ENCODE measurements at places on chromosomes 5 and 9.

- DNase-seq, result no peak
Measured at GRCh38 chr9:82764061-82764668, 298.8 kb downstream of the RASEF start.

- no peak for DNase-seq
Measured at GRCh38 chr5:88488130-88488529, 219.5 kb upstream of the TMEM161B start.

DNA sequence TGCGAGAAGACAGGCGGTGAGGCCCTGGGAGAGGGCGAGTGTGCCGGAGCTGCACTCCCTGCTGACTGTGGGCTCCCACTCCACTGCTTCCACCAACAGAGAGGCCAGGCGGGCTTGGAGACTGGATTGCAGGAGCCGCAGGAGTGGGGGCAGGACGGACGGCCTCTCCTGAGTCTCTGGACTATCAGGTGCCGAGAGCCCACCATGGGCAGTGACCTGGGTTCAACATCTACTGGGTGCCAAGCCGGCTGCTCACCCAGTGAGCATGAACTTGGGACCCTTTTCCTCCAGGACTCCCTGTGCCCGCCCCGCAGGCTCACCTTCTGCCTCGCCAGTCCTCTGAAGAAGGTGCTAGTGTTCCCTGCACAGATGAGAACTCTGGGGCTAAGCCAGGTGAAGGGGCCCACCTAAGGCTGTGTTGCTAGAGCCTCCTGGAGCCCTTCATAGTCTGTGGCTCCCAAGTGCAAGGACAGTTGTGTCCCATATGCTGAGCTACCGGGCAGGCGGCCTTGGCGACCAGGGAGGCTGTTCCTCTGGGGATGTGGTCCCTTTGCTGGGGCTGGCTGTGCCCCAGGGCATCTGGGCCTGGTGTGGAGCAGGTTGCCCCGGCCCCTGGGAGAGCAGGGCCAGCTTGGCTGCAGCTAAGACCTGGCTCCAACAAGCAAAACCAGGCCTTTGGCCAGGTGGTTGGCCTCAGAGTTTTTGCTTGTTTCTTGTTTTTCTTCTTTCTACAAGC, 77.7 kb upstream of the PHYKPL start:
- no peak for DNase-seq

GRCh38 chr9:34568774-34569173, 20.8 kb downstream of the CNTFR start:
- no peak for DNase-seq

DNA sequence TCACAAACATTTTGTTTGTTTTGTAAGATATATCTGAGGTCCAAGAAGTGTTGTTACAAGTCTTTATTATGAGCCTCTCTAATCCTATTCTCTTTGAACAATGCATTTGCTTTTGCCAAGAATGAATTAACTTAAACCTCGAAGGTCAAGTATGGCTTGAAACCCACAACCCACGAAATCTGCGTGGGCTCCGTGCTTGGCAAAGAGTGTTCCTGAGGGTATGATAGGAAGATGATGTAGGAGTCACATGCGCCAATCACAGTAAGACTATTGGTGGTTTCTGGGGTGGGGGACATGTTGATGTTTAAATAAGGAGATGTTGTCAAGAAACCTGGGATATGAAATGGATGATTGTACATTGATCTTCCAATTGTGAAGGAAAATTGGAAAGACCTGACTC, 330.8 kb upstream of the RFX3 start:
- no peak for DNase-seq

DNA sequence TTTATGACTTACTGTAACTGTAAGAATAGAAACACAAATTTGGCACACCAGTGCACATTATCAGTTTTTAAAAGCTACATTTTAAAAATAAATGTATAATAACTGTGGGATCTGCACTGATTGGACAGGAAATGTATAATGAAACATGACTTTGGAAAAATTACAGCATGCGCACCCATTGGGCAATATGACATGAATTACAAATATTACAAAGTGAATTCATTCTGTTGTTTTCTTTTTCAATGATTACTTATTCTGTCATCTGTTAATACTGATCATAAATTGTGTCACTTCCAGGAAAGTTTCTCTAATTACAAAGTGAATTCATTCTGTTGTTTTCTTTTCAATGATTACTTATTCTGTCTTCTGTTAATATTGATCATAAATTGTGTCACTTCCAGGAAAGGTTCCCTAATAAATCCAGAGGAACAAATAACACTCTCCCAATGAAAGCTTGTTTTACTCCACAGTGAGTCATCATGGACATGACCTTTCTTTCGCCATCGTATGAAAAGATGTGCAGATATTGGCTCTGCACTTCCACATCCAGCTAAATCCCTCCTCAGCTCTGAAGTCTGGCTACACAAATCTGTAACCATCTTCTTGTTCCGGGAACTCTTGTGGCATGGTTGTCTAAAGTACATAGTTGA, 297.0 kb upstream of the HAPLN1 start:
- no peak for DNase-seq

- DNase-seq, result no peak
Measured at GRCh38 chr5:174601946-174602345, 122.4 kb upstream of the MSX2 start.

- no peak for DNase-seq
Measured at GRCh38 chr5:59609501-59610265, 283.8 kb downstream of the PDE4D start.

- DNase-seq, result no peak
Measured at GRCh38 chr9:120490888-120491595, 88.9 kb downstream of the CDK5RAP2 start.

- DNase-seq, result no peak
Measured at GRCh38 chr9:105883847-105884246, 189.5 kb downstream of the TMEM38B start.

DNA sequence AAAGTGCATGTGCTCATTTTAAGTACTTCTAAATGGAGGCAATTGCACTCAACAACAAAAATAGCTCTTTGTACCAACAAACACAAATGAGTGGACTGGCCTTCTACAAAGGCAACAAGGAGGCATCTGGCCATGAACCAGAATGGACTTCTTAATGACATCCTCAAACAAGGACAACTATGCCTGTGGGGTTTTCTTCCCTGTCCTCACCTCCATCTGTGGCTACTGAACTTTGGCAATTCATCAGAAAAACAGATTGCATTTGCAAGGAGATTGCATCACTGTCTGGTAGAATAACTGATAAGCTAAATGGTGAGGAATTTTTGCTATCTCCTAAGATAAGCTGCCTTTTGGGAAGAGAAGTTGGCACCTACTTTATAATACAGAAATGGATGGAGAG, 447.3 kb upstream of the CCNG1 start:
- DNase-seq, result no peak

DNA sequence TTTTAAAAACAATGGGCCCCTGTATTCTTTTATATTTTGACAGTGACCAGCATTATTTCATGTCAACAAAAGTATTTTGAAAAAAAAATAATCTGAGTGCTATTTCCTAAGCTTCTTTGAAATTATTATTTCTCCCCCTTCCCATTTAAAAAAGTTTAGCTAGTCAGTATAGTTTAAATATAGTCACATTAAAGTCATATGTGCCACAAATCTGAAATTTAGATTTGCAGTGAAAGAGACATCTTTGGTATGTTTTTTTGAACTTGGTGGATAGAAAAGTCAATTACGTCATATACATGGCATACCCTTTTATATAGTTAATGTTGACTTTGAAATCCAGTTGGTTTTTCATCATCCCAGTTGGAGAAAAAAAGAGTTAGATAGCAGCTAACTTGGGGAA, 297.0 kb downstream of the CCDC171 start:
- DNase-seq, result no peak

- no peak for DNase-seq
Measured at GRCh38 chr9:18632632-18633403, 158.9 kb downstream of the ADAMTSL1 start.

DNA sequence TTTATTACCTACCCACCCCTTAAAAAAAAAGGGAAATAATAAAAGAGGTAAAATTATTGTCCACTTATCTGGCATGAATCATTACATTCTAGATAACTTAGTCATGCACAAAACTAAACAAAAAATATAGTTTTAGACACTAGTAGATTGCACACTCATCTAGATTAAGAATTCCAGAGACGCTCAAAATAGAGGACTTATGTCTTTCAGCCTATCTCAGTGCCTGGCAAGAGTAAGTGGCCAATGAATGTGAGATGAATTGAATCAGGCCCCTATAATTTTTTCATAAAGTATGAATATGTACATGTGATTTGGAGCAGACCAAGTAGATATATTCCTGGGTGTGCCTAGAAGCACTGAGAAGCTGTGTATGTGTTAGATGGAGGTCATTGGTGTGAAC, 2.0 kb upstream of the RXFP3 start:
- DNase-seq, result no peak

GRCh38 chr5:12354686-12355085, 450.4 kb upstream of the CTNND2 start:
- DNase-seq, result no peak
